BE2C (cell line): ENCODE measurements at places on chromosomes 5 and 9.

DNA sequence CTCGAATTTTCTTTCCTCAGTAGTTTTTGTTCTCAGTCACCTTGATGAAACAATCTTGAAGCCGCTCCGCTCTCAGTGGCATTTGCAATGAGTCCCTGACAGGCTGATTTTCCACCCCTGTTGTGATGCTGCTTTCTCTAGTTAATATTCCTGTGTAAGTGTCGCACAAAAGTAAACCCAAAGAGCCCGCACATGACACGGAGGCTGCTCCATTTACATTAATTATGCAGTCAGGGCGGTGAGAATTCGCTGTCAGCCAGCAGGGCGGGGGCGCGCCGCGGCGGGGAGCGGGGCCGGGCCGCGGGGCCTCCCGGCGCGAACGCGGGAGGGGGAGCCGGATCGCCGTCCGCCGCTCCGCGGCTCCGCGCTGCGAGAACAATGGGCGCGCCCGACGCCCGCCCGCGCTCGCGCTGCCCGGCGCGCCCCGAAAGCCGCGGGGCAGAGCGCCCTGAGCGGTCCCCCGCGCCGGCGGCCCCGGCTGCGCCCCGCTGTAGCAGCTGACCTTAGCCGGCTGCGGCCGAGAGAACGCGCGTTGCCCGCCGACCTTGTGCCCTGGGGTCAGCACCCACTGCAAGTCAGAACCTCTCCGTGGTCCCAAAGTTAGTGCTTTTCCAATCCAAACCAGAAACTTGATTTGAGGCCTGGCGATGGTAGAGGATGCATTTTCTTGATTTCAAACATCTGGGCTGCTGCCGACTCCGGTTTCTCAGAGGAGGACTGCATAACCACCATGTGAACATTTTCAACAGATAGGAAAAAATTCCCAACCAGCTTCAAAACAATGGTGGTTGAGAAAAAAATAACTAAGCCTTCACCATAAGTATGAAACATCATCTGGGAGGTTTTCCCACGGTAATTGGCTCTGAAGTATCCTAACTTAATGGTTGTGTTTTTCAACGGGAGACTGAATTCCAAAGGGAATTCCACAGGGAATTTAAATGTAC lies 142.6 kb downstream of the PBX3 start:
- peak; percentile 41 for DNase-seq

GRCh38 chr9:694092-694402 lies 147.4 kb upstream of the DMRT1 start:
- no peak for DNase-seq

GRCh38 chr9:35616681-35617459 lies 1.3 kb downstream of the CD72 start:
- DNase-seq = peak; percentile 61

DNA sequence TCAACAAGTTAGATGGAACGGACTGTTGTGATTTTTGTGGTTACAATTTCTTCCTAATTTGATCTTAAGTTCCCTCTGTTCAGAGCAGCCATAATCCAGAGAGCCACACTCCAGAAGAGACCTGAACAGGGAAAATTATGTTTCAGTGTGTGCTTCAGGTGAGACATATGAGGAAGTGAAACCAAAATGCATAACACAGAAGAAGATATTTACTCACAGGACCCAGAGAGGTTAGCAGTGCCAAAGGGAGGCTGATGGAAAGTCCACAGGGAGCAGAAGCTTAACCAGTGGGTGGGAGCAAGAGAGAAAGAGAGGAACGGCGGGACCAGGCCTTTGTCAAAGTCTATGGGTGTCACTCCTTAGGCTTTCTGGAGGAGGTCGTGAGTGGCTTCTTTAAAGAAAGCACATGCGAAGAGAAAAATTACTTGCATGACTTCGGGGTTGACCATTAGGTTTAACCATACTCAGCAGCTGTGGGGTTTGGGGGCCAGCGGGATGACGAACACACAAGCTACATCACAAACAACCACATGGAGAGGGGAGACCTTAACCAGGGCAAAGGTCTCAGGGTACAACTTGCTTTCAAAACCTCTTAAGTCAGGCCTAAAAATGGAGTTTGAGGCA lies 141.4 kb downstream of the MED10 start:
- DNase-seq = no peak

DNA sequence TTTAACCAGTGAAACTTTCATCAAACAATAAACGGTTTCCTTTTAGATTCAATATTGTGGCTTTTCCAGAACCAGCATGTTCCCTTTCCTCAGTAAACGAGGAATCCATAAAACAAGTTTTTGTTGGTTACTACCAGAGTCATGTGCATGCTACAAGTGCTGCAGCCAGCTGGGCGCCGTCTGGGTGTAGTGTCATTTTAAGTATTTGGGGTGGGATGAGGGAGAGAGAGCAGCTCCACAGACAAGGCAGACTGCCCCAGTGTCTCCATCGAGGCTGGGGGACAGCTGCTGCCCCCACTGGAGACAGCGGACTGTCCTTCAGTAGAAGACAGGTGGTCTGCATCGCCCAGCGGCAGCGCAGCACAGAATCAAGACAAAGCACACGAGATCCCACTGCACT lies 17.3 kb downstream of the ARPC5L start:
- no peak for DNase-seq

GRCh38 chr5:111929867-111930266 lies 172.9 kb upstream of the NREP start:
- DNase-seq = no peak

- no peak for DNase-seq
These were observed 64.8 kb downstream of the PLAC8L1 start for GRCh38 chr5:146040527-146040926.

- no peak for DNase-seq
These were observed 531.8 kb upstream of the CDH6 start for GRCh38 chr5:30661730-30662129.

DNA sequence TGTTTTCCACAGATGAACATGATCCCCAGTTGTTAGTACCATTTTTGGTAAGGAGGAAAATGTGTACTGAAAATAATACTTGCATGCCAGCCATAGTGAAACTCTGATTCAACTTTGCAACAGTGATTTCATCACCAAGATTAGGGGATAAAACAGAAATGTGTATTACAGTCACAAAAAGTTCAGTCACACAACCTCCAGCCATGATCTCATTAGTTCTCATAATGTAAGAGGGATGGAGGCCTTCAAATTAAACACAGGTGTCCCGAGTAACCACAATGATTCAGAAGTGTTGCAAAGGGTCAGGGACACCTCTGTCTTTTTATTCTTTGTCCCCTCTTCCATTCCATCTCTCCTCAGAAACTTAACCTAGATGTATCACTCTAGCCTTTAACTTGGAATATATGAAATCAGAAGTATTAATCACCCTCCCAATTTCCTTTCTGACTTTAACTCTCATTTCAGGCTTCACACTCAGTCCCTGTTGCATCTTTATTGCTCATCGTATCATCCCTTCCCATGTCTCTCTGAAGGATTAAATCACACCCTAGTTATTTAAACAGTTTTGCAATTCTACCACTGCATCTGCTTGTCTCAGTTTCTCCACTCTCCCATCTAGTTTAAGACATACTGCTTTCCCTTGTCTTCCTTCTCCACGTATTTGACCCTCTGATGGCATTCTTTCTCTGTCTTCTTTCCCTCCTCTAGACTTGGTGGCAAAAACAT lies 291.2 kb downstream of the ADAMTS6 start:
- no peak for DNase-seq

- DNase-seq = no peak
These were observed 177.3 kb upstream of the DMAC1 start for GRCh38 chr9:7976856-7977255.

DNA sequence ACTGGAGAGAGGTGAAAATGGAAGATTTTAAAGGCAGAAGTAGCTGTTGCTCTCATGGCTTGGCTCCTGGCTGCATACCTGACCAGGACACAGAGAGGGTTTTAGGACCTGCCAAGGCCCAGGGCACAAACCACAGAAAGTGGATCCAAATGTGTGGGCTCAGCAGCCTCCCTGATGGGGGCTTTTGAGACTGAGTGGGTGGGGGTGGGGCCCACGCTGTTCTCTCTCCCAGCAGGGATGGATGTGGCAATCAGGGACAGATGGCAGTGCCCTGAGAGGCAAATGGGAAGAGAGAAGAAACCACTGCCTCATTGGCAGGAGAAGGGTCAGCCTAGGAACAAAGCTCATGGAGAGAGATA lies 34.9 kb upstream of the TIFAB start:
- DNase-seq = no peak

GRCh38 chr9:134458207-134459108 lies 132.2 kb downstream of the RXRA start:
- no peak for DNase-seq

DNA sequence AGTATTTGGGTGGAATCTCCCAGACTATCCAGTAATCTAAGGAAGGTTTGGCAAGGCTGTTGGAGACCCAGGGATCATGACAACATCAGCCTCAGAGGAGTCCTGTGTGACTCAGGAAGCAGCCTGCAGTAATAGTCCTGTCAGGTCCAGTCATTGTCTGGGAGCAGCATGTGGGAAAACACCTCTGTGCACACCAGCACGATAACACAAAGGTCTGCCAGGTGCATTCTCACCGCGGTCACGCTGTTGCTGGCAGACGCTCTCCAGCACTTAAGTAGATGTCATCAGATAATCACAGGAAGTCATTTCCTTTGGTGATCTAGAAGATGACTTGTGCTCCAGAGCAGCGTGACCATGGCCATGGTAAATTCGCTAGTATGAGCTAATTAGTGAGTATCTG lies 99.2 kb upstream of the IQGAP2 start:
- DNase-seq = no peak

DNA sequence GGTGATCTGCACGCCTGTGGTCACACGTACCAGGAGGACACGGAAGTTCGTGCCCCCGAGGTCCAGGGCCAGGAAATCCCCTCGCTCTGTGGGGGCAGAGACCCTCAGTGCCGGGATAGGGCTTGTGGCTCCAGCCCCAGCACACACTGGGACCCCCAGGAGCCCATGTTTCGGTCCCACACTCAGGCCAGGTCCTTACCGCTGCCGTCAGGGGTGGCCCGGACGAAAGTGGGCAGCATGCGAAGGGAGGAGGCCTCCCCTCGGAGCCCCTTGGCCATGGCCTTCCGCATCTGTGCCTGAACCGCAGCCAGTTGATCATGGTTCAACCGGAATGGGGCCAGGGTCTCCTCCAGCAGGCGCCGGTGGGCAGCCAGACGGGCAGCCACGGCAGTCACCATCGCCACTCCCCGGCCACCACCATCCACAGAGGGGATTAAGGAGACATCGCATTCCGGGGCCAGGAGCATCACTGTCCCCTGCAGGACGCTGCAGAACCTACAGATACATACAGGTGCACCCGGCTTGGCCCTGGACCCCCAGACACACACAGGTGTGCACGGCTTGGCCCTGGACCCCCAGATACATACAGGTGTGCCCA lies 11.8 kb downstream of the HK3 start:
- DNase-seq = no peak
